CD8-positive, alpha-beta memory T cell (primary cell): ENCODE measurements at places on chromosomes 12 and 14. TPM values are rescaled to one million over a fixed set of nuclear protein-coding genes. Genes with fewer than 3 reads are reported as not detected.

DNA sequence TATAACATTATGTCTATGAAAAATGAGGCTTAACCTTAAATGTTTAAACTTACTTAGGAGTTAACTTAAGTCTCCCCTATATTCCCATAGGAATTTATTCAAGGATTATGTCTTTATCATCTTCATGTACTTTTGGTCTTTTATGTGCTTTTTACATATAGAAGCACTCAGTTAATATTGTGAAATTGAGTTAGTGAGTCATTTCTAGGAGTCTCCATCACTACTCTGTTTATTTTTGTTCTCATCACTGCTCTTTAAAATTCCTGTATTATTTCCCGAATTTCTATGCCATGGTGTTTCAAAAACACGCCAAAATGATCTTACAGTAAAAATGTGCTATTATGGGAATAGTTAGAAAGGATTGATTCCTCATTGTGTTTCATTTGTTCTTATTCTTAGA, 31.6 kb downstream of the TBC1D15 start:
- DNase-seq = no peak

DNA sequence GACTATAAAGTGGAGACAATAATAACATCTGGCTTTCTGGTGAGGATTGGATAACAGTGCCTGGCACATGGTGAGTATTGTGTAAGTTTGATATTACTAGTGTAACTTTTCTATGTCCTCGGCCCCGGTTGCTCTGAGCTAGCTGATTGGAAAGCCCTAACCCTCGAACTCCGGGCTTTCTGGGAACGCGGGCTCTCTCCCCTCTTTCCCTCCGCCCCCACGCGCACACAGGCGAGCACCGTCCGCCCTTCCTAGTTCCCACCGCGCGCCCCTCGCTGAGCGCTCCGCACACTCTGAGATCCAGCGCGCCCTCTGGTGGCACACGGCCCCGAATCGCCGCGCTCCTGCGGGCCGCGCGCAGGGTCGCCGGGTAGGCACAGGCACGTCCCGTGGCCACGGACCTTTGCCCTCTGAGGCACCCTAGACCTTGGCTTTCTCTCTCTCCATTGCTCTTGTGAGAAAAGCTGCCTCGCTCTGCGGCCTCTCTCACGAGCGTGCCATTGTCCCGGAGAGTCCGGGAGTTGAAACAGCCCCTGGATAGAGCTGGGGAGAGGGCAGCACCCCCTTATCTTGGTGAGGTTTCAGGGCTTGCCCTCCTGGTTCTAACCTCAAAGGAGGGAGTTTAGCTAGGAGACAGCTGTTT, 23.2 kb upstream of the ESRRB start:
- no peak for DNase-seq

Gene TAS2R10
- total RNA-seq = 0.22 TPM

GRCh38 chr12:105977652-105978051, 161.1 kb downstream of the NUAK1 start:
- no peak for DNase-seq

Gene FIGNL2
- 0.70 TPM for total RNA-seq
